ENCODE measurements at places on chromosomes 5 and 9. TPM values are rescaled to one million over a fixed set of nuclear protein-coding genes. Genes with fewer than 3 reads are reported as not detected.

Gene RICTOR
- total RNA-seq, result 41.3 TPM

Gene GAS1
- total RNA-seq, result 12.1 TPM

Gene PTGDS
- 21.4 TPM for total RNA-seq

Gene SNAPC4
- 13.1 TPM for total RNA-seq

Gene BICD2
- 77.2 TPM for total RNA-seq

Gene GCNT4
- 0.23 TPM for total RNA-seq

Gene EFCAB9
- not detected for total RNA-seq

Gene WDR70
- 34.1 TPM for total RNA-seq

Gene EQTN
- not detected for total RNA-seq

Gene HTR1A
- not detected for total RNA-seq

Gene CCIN
- total RNA-seq, result 2.7 TPM

Gene ANKRD34B
- not detected for total RNA-seq

Gene CLIC3
- 3.3 TPM for total RNA-seq

Gene IGIP
- 16.2 TPM for total RNA-seq

All from smooth muscle cell of the umbilical artery (primary cell).